Activated B cell treated with CpG ODN at 0.5 μM for 24 hours (primary cell): ENCODE measurements at places on chromosomes 3 and 15. TPM values are rescaled to one million over a fixed set of nuclear protein-coding genes. Genes with fewer than 3 reads are reported as not detected.

GRCh38 chr3:48896936-48897335, 1.7 kb downstream of the SLC25A20 start:
- DNase-seq, result no peak
- H3K27ac ChIP-seq, result no peak overlapping the region
- H3K4me1 ChIP-seq, result peaks cover 30% of the 10 kb centered on the region
- no peak overlapping the region for H3K4me3 ChIP-seq

DNA sequence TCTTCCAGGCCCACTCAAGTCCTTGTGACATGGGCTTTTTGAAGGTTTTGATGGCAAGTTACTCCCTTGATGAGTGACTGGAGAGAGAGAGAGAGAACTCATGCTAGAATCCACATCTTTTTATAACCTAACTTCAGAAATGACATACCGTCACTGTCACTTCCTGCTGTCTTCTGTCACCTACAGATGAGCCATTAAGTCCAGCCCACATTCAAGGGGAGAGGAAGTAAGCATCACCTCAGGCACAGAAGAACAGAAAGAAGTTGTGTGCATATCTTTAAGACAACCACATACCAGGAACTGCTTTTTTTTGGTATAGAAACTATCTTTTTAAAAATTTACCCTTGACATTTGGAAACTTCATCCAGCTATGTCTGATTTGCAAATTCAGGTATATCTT, 16.6 kb upstream of the TXNRD3 start:
- H3K4me3 ChIP-seq, result no peak overlapping the region
- no peaks in the 10 kb centered on the region for H3K36me3 ChIP-seq
- no peak overlapping the region for H3K27ac ChIP-seq

- H3K4me1 ChIP-seq, result peaks cover 18% of the 10 kb centered on the region
- no peak overlapping the region for H3K4me3 ChIP-seq
- peaks cover 34% of the 10 kb centered on the region for H3K36me3 ChIP-seq
- DNase-seq, result no peak
- H3K27ac ChIP-seq, result no peak overlapping the region
These were observed 75.9 kb downstream of the FLNB start for GRCh38 chr3:58084166-58084565.

AGBL1 gene
- not detected in 2 replicates for total RNA-seq

ETFA gene
- total RNA-seq, result 112 and 113 TPM in 2 replicates

DNA sequence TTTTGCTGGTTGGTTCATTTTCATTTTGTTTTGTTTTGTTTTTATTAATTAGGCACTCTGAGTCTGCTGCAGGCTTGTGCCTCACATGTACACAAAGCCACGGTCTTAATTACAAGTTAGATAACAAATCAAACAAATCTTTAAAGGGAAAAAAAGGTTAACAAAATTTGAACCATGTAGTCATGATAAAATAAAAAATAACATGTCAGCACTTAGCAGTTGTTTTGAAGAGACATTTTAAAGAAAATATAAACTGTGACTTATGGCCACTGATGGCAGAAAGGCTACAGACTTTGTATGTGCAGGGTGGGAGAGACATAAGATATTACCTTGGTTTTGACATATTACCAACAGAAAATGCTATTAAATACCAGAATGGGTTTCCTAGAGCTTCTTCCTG, 1035.4 kb downstream of the TUSC7 start:
- DNase-seq, result no peak
- no peaks in the 10 kb centered on the region for H3K4me1 ChIP-seq
- no peaks in the 10 kb centered on the region for H3K36me3 ChIP-seq
- H3K27me3 ChIP-seq, result no peaks in the 10 kb centered on the region
- no peak overlapping the region for H3K4me3 ChIP-seq

DNA sequence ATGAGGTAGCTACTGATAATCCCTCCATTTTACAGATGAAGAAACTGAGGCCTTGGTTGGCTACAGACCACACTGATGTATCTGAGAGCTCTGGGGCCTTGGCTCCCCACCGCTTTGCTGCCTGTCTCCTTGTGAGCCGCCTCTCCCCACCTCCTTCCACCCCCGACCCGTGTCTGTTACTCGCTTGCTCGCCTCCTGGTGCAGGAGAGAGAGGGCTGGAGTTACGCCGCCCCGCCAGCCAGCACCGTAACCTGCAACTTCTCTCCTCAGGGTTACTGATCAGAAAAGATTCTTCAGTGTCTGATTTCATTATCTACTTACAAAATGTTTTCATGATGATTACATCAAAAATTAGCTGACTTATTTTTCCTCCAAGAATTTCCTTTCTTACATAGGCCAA, 34.1 kb downstream of the TM2D3 start:
- peaks cover 2% of the 10 kb centered on the region for H3K27me3 ChIP-seq
- H3K4me1 ChIP-seq, result peaks cover 5% of the 10 kb centered on the region
- H3K36me3 ChIP-seq, result peaks cover 28% of the 10 kb centered on the region
- no peak overlapping the region for H3K4me3 ChIP-seq

TJP1 gene
- 0.22 and 0.44 TPM in 2 replicates for total RNA-seq

DNA sequence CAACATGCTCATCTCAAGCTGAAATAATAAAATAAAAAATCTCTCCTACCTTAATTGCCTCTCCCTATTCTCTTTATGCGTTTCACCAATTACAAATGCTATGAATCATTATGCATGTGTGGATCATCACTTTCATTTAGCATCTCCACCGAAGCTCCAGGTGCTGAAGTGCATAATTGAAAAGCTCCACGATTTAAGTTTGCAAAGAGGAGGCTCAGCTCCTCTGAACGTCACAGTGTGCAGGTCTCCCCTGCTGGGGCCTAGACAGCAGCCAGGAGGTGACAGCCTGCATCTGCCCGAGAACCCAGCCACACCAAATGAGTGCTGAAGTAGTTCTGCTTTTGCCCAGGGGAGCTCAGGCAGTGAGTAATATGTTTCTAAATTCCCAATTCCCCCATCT, 60.5 kb upstream of the GLCE start:
- peaks cover 1% of the 10 kb centered on the region for H3K27me3 ChIP-seq
- H3K4me3 ChIP-seq, result no peak overlapping the region
